ENCODE measurements at places on chromosomes 2 and 18.
A peak's percentile ranks its signal among the peaks of the same experiment; 100 is the strongest.

GRCh38 chr18:6855767-6856166 is 126.3 kb downstream of the ARHGAP28 start:
- DNase-seq: no peak

DNA sequence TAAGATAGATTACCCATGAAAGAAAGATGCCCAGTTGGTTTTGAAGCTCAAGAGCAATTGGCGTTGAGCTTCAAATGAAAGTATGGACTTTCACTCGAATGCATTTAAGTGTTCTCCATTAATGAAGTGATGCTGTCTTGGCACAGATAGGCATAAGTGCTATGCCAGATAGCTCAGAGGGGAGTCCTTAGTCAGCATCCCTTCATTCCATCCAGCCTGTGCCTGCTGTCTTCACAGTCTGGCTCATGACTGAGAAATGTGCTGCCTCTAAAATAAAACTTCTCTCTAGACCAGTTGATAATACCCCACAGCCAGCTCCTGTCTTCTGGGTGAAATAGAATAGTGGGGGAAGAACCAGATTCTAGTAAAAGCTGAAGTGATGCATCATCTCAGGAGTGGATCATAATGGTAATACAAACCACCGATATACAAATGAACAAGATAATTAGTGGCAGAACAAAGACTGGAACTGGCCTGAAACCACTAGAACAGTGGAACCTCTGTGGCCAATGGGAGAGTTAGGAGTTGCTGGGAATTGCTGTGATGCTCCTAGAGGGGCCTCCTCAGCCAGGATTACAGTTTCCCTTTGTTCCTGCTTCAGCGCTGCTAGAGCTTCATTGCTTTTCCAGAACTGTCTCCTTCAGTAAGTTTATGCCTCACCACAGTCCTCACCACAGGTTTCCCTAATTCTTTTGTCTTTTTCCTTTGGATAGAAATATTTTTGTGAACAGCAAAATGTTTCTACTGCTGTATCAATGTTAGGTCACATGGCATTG is 359.3 kb downstream of the KIAA1328 start:
- DNase-seq: no peak

DNA sequence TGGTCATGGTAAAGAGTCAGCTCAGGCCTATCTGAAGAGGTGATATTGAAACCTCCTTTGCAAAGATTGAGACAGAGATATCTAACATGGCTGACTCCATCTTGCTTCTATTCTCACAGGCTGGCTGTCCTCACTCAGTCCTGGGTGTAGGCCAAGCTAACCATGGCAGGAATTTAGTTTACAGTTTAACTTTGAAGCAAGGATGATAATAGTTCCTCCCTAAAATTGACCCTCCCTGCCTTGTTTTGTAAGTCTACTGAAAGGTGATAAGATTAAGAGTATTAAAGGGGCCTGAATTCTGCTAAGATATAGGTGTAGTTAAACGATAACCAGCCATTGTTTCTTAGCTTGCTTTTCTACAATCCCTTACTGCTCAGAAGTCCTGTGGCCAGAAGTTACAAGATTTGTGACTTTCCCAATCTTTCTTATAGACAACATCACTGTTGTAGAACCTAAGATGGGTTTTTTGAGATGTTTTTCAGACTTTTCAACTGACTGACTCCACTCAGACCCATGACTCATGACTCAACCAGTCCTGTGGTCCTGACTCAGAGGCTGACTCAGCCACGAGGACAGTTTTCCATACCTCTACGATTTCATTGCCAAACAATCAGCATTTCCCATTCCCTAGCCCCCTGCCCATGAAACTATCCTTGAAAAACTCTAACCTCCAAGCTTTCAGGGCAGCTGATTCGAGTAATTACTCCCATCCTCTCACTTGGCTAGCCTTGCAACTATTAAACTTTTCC is 195.7 kb upstream of the SESTD1 start:
- no peak for DNase-seq

DNA sequence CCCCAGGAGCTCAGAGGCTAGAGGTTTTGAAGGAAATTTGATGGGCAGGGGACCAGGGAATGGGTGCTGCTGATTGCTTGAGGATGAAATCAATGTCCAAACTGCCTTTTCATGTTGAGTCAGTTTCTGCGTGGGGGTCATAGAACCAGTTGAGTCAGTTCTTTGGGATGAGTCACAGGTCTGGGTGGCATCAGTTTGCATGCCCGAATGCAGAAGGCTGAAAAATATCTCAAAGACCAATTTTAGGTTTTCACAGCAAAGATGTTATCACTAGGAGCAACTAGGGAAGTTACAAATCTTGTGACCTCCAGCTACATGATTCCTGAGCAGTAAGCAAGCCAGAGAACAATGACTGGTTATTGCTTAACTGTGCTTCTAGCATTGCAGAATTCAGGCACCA is 1135.1 kb upstream of the CRIM1 start:
- no peak for DNase-seq

- no peak for DNase-seq
Observed at GRCh38 chr2:23204685-23205242, 180.2 kb upstream of the KLHL29 start.

DNA sequence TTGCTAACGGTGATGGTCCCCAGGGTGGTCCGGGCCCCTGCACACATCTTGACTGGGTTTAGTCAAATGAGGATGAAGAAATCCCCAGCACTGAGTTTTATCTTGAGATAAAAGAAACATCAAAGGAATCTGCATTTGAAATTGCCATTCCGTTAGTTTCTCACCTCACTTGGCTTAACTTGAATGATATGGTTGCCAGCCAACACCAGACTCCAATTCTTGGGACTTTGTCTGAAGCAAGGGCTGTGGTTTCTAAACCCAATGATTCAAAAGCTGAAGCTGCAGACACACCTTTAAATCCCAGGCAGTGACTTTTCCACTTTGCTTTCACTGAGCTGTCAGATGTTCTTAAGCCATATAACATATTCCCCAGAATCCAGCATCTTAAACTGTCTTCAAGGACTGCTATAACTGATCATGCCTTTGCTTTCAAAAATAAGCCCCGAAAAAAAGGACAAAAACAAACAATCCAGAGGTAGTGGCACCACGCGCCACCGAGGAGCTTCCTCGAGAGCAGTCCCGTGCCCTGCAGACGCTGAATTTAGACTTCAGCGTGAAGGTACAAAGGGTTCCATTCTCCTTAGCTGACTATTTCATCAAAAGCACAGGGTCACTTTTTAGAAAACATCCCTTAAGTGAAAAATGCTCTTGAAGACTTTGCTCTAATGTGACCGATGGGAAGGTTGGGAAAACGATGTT is 189.3 kb downstream of the HDAC4 start:
- no peak for DNase-seq

GRCh38 chr2:224350703-224351102 is 51.2 kb downstream of the FAM124B start:
- no peak for DNase-seq

- no peak for DNase-seq
Observed at GRCh38 chr2:8365331-8365910, 316.4 kb upstream of the ID2 start.

GRCh38 chr2:191836471-191836852 is 10.4 kb downstream of the CAVIN2 start:
- DNase-seq: no peak

- no peak for DNase-seq
Observed at GRCh38 chr18:36758623-36759022, 70.2 kb downstream of the TPGS2 start.

DNA sequence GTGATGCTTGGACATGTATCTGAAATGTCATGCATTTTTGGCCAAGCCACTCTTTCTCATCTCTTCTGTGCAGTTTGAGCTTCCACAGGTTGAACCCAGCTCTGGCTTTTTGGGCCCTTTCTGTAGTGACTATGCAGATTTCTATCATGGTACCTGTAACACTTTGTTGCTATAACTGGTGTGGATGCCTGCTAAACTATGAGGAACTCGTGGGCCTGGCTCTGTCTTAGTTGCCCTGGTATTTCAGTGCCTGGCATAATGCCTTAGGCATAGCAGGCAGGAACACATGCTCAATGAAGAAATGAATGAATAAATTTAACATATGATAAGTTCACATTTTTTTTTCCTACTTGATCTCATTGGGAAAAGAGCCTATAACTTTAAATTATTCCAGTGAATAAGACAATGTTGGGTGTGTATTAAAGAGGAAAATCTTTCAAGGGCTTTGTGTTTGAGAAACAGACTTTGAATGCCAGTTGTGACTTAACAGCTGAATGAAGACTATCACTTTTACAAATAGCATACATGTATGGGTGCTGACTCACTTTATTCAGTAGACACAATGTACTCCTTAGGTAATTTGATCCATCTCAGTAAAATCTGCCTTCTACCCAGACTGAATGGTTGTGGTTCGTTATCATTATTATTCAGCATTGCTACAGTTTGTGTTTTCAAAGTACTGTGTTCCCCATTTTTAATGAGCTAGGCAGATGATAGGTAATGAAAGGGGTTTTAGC is 86.4 kb upstream of the MAP4K3 start:
- DNase-seq: no peak

DNA sequence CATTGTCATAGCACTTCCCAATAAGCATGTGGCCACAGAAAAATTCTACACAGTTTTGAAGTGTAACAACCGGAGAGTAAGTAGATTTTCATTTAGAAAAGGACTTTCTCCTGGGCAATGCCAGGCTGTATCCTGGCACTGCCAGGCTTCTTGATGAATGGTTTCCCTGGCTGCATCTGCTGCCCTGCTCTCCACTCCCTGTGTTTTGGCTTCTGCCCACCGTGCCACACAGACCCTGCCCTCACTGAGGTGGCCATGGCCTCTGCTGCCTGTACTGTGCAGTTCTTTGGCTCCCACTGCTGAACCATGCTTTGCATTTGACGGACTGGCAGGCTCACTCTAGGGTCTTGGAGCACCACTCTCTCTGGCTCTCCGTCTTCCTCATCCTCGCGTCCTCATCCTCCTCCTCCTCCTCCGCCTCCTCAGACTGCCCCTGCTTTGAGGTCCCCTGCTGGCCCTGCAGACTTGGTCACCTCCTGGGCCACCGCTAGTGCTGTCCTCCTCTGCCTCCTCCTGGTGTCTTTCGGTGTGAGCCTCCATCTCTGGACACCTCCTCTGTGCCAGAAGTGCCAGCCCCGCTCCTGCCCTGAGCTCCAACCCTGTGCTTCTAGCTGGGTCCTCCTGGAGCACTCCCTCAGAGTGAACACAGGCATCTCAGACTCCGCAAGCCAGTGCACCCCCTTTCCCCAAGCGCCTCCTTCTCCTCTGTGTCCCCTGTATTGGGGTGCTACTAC is 45.9 kb upstream of the CNGA3 start:
- no peak for DNase-seq

- peak; percentile 2 for DNase-seq
Observed at GRCh38 chr2:71603311-71603811, 150.0 kb downstream of the DYSF start.

GRCh38 chr2:8984855-8985254 is 18.6 kb downstream of the MBOAT2 start:
- no peak for DNase-seq

GRCh38 chr2:137316075-137316474 is 550.7 kb downstream of the THSD7B start:
- no peak for DNase-seq

GRCh38 chr2:99249951-99250350 is 5.5 kb downstream of the LYG2 start:
- no peak for DNase-seq

DNA sequence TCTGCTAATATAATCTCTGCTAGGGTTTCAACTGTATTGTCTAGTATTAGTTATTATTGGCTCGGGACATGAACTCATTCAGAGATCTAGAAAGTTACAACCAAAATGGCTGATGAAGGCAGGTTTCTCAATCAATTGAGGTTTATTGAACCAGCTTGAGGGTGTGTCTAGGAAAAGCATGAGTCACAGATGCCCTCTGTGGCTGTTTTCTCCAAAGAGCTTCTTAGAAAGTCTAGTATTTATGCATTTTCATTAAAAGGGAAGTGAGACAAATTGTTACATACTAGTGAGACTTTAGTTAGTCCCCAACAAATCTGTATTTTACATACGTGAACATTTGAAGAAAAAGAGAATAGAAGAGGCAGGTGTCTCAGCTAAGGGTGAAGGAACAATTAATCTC is 23.0 kb upstream of the RTTN start:
- DNase-seq: no peak

DNA sequence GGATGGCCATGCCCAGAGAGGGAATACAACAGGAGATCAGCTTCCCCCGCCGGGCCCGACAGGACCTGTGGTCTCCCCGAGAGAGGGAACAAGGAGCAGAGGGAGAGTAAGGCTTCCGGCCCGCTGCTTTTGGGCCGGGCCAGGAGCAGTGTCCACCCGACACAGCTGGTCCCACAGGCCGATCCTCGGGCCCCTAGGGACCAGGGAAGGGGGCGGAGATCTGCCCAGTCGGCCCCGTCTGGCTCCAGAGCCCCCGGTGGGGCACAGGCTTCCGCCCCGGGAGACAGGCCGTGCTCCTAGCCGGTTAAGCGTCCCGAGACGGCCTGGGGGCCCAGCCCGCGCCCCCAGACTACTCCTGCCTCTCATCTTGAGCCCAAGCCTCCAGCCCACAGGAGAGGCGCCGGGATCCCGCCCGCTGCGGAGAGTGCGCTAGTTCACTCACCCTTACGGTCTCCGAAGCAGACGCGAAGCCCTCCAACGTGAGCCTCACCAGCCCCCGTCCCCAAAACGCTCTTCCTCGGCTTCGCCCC is at the start of gene MCFD2:
TSS of gene MCFD2 (minus strand) at position 526 of the 530 bp plus-strand sequence. CDS start 6,635 bp downstream, outside the sequence.
- DNase-seq: no peak
